ENCODE measurements at places on chromosomes 12 and 14.

DNA sequence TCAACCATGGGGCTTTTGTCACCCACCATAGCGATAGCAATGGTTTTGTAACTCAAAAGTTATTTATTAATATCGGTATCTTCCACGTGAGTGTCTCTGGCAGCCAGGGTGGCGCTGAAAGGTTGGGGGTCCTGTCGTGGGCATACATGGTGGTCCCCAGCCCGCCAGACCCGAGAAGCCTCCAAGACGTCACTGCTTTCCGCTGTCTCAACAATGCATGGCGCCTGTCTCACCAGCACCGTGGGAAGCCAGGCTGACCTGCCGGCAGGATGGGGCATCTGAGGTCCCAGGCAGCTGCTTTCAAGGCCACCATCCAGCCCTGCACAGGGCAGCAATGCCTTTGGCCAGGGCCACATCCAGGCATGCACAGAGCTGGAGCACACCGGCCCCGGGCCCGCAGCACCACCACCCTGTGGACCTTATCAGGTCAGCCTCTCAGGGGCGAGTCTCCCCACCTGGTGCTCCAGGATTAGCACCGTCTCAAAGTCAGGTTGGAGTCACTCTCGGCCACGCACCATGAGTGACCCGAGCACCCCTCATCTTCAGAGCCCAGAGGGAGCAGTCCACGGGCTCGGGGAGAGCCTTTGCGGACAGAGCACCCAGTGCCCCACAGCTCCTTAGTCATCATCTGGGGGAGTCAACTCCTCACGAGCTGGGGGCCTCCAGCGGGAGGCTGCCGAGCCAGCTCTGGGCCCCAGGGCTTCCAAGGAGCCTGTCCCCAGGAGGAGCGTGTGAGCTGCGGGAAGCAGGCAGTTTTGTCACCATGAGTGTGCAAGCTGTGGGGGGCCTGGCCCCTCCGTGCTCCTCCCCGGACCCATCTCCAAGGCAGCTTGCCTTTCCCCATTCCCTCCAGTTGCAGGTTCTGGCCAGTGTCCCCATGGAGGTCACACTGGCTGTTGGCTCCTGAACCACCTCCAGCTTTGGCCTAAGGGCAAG, 14.6 kb upstream of the C14orf180 start:
- DNase-seq: no peak

- no peak for DNase-seq
These were observed 291.7 kb downstream of the RMST start for GRCh38 chr12:97754306-97754705.

DNA sequence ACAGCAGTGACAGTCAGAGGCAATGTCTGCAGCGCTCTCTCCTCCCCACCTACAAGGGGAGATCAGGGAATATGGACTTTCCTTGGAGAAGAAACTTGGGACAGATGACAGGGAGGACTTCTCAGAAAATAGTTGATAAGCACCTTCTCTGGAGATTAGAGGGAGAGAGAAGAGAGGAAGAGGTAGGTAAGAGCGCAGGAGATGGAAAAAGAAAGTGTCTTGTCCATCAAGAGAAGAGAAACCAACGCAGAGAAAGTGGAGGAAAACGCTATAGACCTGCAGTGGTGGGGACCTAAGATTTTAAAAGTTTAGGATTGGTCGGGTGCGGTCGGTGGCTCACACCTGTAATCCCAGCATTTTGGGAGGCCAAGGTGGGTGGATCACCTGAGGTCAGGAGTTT, 15.5 kb upstream of the SMUG1 start:
- DNase-seq: no peak

DNA sequence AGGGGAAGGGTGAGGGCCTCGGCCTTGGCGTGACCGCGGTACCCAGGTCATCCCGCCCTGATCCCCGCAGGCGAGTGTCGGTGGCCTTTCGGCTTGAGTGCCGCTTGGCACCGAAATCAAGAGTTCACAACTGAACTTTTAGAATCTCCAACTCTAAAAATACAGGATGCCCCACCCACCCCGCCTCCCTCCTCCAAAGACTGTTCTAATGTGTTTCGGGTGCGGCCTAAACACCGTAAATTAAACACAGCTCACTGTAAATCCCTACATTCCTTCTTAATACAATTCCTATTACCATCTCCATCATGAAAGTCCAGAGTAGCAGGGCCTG, 11.4 kb downstream of the SCNN1A start:
- no peak for DNase-seq

DNA sequence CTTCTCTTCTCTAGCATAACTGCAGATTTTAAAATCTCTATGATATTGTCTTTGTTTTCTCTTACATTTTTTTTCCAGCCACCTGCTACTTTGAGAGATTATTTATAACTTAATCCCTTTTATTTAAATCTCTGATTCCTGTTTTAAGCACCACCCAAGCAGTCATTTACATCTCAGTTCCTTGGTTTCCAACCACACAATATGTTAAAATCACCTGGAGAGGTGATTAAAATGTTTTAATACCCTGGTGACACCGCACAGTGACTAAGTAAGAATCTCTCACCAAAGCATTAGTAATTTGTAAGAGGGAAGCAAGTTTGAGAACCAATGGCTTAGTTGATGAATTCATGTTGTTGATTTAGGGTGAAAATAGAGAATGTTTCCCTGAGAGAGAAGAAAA, 849.8 kb downstream of the TMTC2 start:
- no peak for DNase-seq

- DNase-seq: no peak
These were observed 892.9 kb downstream of the DIO2 start for GRCh38 chr14:79318371-79318770.

DNA sequence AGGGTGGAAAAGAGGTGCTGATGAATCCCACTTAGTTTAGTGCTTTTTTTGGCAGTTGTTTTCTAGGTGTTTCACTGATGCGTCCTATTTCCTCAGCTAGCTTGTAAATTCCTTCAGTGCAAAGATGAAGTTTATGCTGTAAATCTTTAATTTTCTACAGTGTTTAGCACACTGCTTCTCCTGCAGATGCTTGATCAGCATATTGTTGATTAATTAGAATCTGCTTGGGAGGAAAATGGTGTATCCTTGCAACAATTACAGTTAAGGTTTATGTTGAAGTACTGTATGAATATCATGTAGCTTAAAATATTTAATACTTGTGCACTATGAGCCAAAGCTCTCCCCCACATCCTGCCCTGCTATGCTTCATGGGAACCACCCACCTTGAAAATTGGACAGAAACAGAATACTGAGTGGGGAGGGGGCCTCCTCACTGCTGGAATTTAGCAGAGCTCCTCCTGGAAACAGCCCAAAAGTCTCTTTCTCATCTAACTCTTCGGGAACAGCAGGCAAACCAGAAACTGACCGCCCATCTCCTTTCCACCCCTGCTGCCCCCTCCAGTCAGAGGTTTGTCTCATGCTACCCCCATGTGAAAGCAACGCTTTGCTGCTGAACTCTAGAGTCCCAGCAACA, 20.3 kb upstream of the DHRS4 start:
- no peak for DNase-seq

- DNase-seq: no peak
These were observed 3.1 kb upstream of the SLCO1B3 start for GRCh38 chr12:20807192-20808080.

DNA sequence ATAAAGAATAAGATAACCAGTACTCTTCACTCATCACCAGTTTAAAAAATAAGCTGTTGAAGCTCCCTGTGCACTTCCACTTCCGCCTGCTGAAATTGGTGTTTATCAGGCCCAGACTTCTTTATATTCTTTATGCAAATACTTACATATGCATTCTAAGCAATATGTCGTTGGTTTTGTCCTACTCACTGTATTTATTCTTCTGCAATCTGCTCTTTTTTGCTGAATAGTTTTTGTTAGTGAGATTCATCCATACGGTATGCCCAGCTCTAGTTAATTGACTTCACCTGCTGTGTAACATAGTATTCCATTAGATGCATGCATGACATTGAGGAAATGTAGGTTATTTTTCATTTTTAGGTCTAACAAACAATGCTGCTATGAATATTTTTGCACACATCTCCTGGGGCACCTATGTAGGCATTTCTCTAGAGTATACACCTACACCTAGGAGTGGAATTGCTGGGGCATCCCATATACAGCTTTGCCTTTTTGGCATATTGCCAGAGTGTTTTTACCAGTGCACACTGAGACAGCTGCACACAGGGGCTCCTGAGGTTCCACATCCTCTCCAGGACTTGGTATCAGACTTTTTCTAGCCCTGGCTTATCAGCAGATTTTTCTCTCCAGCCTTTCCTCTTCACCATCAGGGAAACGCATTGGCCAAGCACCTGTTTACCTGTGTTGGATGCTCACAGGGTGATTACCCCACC, 1.0 kb upstream of the NRIP2 start:
- no peak for DNase-seq
